ENCODE measurements at places on chromosomes 7 and 10. TPM values are rescaled to one million over a fixed set of nuclear protein-coding genes. Genes with fewer than 3 reads are reported as not detected.

The C10orf105 gene
- total RNA-seq = not detected

The MBL2 gene
- total RNA-seq = not detected

The TMEM130 gene
- total RNA-seq = not detected

The CD36 gene
- 0.82 TPM for total RNA-seq

The PKD1L1 gene
- total RNA-seq = 0.05 TPM

The GRM3 gene
- not detected for total RNA-seq

The MYPN gene
- total RNA-seq = 5.4 TPM

The DIP2C gene
- 4.0 TPM for total RNA-seq

The AP1S1 gene
- 143 TPM for total RNA-seq

The CALML3 gene
- not detected for total RNA-seq

The ANKRD61 gene
- 0.72 TPM for total RNA-seq

The STEAP1 gene
- total RNA-seq = 3.8 TPM

The PPIF gene
- total RNA-seq = 84.5 TPM

The TCAF2 gene
- total RNA-seq = 23.0 TPM

The BLNK gene
- total RNA-seq = not detected

The UNCX gene
- not detected for total RNA-seq

The FXYD4 gene
- total RNA-seq = 0.50 TPM

The SUGCT gene
- 1.3 TPM for total RNA-seq

The KCNK18 gene
- not detected for total RNA-seq

The HOXA1 gene
- total RNA-seq = not detected

The ZNF107 gene
- total RNA-seq = 3.6 TPM

The HOXA9 gene
- 7.8 TPM for total RNA-seq

The SIRT1 gene
- 24.1 TPM for total RNA-seq

The COBL gene
- total RNA-seq = 23.8 TPM

The CADPS2 gene
- total RNA-seq = 17.2 TPM

The TLL2 gene
- total RNA-seq = 0.12 TPM

The C10orf143 gene
- total RNA-seq = not detected

The VDAC2 gene
- 323 TPM for total RNA-seq

The SFRP5 gene
- not detected for total RNA-seq

The MYH16 gene
- total RNA-seq = not detected

The WNT16 gene
- total RNA-seq = not detected

The TAS2R5 gene
- total RNA-seq = 0.50 TPM

The OR6V1 gene
- not detected for total RNA-seq

The CLRN3 gene
- not detected for total RNA-seq

The NEUROD6 gene
- total RNA-seq = not detected

The SAMD9L gene
- total RNA-seq = 4.7 TPM

The SLC16A12 gene
- total RNA-seq = 0.10 TPM

The NRG3 gene
- total RNA-seq = not detected

The SPDYE2 gene
- total RNA-seq = not detected

The GPR158 gene
- total RNA-seq = 0.06 TPM

The PDE1C gene
- total RNA-seq = 46.5 TPM

The ADRB1 gene
- 2.4 TPM for total RNA-seq

The FIGNL1 gene
- total RNA-seq = 4.7 TPM

The ACTL6B gene
- not detected for total RNA-seq

The SPDYE9 gene
- total RNA-seq = 0.54 TPM
